Kidney capillary endothelial cell (primary cell): ENCODE measurements at places on chromosomes 5 and 9.
A peak's percentile ranks its signal among the peaks of the same experiment; 100 is the strongest.

DNA sequence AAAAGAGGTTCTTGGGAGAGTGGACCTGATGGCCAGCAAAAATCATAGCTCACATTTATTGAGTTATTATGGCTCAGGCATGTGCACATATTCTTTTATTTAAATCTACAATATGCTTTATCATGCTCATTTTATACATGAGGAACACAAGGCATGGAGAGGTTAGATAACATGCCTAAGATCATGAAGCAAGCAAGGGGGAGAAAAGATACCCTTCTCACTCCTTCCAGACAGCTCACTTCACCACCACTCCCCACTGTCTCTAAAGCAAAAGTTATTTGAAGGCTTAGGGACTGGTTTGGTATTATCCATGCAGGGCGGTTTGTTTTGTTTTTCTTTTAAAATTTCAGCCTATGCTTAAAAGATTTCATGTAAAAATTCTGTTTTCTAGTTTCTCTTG lies 59.0 kb upstream of the PDE8B start:
- no peak for DNase-seq

DNA sequence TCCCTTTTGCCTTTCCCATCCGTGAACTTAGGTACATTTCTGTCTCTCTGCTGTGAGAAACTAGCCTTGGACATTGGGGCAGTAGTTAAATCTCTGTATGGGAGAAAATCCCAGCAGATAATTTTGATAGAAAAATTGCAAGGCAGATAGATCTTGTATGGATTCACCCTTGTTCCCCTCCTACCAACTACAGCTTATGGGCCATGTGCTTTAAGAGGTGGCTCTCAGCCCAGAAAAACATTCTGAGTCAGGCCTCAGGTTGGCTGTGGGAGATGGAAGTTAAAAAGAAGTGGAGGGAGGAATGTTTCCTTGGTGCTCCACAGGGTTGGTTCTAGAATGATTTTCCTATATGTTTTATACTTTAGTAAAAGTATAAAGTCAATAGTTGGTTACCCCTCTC lies 1.4 kb upstream of the KDM3B start:
- no peak for DNase-seq

- no peak for DNase-seq
Measured at GRCh38 chr5:116446356-116447005, 128.1 kb downstream of the SEMA6A start.

GRCh38 chr5:160926428-160926827 lies 74.4 kb upstream of the ATP10B start:
- DNase-seq, result no peak

GRCh38 chr5:38167562-38167996 lies 90.8 kb upstream of the EGFLAM start:
- DNase-seq, result no peak

- peak; percentile 72 for DNase-seq
Measured at GRCh38 chr9:131418143-131419025, 24.5 kb downstream of the PRRC2B start.

DNA sequence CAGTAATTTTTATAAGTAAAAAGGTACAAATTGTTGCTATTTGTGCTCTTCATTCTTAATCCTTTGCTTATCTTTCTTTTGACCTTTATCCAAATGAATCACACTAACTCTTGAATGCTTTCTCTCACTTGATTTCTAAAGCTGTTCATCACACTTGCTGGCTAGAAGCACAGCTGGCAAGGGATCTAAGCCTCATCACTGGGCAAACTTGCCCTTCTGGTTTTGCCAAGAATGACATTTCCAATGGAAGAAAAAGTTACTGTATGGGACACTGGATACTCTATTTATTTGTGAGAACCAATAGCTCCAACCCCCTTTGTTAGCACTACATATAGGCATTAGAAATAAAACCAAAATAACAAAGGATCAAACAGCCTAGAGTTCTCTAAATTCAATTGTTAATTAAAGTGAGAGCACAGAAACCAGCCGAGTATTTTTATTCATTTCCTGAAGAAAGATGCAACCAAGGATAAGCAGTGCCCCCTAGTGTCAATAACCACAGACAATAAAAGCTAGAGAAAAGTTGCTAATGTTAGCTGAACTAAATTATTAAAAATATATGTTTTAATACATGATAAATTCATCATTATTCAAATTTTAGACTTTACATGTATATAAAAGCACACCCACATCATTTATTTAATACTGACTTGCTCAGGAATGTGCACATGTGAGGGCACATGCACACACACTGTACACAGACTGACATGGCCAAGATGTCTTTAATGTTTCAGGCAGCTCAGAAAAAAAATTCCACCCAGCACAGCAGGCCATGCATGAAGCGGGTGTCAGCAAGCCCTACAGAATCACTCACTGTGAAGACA lies 59.8 kb upstream of the POU5F2 start:
- DNase-seq, result peak; percentile 47

GRCh38 chr5:321230-321725 lies at the start of gene AHRR:
Gene AHRR (plus strand): TSS chr5:321714. CDS start chr5:343903, 22,189 bp downstream.
- peak; percentile 51 for DNase-seq

DNA sequence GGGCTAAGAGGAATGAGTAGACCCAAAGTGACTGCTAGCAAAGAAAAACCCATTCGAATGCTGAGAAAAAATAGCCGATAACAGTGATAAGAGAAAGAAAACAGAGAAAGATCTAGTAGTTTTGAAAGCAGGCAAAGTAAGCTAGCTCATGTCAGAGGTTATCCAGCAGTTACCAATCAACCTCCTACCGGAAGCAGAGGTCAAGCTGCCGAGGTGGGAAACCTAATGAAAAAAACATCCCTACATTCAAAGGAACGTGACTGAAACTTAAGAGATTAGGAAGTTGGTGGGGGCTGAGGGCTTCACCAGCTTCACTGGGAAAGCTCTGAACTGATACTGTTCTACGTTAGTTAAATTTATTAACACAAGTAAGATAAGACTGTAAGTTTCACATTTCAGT lies 32.6 kb downstream of the SSBP2 start:
- peak; percentile 14 for DNase-seq

DNA sequence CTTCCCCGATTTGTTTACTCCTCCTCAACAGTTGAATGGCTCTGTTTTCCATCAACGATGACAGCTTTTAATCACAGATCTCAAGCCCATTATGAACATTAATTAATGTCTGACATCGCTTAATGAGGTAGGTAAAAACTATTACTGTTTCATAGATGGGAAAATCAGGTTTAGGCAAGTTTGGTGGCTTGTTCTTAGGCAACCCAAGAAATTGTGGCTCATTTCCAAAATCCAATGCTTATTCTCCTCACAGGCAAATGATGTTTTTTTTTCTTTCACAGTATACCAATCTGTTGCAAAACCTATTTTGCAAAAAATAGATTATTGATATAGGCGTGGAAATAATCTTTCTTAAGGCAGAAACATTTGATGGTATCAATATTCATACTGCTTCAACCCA lies 70.8 kb upstream of the CHD1 start:
- no peak for DNase-seq

DNA sequence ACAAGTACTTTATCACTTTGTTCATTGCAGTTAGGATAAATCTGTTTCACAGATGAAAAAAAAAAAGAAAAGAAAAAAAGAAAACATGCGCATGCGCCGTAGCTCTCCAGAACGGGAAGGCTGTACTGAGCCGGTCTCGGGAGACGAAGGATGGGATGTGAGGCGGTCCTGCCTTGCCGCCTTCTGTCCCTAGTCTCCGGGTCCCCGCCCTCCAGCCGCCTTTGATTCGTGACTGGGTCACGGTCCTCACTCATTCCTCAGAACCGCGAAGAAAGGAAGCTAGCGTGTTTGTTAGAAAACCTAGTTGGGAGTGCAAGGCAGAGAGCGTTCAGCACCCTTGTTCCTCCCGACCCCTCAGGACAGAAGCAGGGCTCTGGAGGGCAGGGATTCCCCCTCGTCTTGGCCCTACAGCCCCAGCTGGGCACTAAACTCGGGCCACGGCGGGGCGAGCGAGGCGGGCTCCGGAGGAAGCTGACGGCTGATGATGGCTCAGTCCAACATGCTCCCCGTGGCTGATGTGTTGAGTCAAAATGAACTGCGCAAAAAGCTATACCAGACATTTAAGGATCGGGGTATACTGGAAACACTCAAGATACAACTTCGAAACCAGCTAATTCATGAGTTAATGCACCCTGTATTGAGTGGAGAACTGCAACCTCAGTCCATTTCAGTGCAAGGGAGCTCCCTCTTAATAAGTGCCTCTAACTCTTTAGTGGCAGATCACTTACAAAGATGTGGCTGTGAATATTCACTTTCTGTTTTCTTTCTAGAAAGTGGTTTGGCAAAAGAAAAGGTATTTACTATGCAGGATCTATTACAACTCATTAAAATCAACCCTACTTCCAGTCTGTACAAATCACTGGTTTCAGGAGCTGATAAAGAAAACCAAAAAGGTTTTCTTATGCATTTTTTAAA lies 40.0 kb downstream of the CPLANE1 start:
- no peak for DNase-seq

- DNase-seq, result no peak
Measured at GRCh38 chr5:151456321-151456940, 9.0 kb downstream of the SLC36A1 start.

DNA sequence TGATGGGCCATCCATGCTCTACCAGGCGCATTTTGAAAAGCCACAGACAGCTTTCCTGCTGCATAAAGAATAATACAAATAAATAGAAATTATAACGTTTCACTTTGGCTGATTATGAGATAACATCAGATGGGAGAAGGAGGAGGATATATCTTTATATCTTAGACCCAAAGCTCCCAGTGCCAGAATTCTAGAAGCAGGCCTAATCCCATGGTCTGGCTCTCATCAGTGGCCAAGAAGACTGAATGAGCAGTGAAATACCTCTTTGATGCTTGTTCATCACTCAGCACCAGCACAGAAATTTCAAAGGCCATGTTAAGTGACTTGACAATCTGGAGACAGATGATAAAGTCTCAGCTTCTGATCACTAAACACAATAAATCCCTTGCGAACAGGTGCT lies 107.6 kb downstream of the PPP2R2B start:
- DNase-seq, result no peak

GRCh38 chr5:136819526-136820302 lies 454.4 kb upstream of the TRPC7 start:
- no peak for DNase-seq

DNA sequence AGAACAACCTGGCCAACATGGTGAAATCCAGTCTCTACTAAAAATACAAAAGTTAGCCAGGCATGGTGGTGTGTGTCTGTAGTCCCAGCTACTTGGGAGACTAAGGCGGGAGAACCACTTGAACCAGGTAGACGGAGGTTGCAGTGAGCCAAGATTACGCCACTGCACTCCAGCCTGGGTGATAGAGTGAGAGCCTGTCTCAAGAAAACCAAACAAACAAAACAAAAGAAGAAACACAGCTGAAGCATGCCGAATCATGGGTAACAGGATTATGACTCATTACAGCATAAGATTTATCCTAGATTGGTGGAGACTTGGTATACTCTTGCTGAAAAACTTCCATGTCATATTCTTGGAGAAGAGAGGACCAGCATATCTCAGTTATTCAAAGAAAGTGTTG lies 236.7 kb upstream of the CCNH start:
- DNase-seq, result no peak

DNA sequence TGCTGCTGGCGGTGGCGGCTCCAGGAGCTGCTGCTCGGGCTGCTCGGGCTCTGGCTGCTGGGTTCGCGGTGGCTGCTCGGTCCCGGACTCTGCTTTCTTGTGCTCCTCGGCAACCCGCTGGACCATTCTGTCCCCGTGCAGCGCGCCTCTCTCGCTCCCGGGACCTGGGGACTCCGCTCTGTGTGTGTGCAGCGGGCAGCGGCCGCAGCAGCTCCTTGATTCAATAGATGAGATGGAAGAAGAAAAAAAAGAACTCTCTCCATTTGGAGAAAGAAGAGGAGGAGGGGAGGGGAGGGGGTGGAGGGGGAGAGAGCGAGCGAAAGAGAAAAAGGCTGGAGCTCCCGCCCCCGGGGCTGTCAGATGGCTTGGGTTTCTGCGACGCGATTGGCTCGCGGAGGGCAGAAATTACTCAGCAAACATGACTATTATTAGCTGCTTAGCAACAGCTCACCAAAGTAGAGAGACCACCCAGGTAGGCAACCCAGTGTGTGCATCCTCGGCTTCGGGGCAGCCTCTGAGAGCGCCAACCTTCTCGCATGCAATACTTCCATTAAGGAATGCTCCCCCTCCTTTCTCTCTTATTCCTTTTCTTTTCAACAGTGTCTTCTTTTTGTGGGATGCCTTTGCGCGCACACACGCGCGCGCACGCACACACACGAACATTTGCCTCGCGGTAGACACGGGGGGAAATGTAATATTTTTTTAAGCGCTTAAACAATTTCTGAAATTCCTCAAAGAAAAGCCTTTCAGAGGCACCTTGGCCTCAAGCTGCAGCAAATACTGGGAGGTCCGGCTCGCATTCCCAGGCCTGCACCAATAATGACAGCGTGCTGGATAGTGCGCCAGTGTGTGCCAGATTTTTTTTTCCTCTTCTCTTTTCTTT lies 7.6 kb downstream of the PTCH1 start:
- peak; percentile 69 for DNase-seq

DNA sequence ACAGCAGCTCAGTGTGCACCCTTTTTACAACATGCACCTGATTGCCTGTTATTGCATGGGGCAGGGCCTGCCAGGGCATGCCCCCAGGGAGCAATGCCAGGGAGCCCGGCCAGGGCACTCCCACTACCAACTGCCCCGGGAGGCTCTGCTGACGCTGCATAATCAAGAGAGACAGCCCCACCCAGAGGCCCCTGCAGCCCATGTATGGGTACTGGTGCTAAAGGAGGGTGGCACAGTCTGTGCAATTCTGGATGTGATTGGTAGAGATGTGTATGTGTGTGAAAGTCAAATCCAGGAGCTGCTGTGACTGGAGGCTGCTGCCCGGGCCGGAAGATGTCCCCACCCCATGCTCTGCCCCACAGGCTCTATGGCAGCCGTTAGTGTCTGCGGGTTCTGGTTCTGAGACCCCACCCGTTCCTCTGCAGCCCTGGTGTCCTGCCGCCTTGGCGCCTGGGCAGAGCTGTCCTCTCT lies 3.9 kb upstream of the NEURL1B start:
- DNase-seq, result no peak

DNA sequence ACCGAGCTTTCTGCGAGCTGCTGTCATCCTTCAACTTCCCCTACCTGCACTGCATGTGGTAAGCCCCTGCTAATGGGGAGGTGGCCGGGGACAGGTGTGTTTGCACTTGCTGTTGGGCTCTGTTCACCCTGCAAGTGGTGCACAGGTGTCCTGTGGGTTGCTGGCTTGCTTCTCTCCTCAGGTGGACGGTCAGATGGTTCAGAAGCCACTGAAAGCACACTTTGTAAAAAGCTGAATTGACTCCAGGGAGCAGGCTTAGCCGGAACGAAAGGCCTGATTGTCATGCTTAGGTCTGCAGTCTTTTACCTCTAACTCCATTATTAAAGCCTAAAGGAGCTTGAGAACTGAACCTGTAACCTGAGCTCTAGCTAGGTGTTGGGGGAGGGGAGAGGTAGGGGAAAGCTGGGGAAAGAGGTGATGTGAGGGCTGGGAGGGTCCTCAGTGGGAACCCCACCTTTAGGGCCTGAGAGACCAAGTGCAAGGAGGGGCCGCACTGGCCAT lies 37.6 kb downstream of the ACER2 start:
- DNase-seq, result no peak
